Adrenal gland (tissue), 19 donors: ENCODE measurements at places on chromosomes 13 and 19. TPM values are rescaled to one million over a fixed set of nuclear protein-coding genes. Genes with fewer than 3 reads are reported as not detected.
A peak's percentile ranks its signal among the peaks of the same experiment; 100 is the strongest.

The ZNF723 gene
- total RNA-seq: not detected

DNA sequence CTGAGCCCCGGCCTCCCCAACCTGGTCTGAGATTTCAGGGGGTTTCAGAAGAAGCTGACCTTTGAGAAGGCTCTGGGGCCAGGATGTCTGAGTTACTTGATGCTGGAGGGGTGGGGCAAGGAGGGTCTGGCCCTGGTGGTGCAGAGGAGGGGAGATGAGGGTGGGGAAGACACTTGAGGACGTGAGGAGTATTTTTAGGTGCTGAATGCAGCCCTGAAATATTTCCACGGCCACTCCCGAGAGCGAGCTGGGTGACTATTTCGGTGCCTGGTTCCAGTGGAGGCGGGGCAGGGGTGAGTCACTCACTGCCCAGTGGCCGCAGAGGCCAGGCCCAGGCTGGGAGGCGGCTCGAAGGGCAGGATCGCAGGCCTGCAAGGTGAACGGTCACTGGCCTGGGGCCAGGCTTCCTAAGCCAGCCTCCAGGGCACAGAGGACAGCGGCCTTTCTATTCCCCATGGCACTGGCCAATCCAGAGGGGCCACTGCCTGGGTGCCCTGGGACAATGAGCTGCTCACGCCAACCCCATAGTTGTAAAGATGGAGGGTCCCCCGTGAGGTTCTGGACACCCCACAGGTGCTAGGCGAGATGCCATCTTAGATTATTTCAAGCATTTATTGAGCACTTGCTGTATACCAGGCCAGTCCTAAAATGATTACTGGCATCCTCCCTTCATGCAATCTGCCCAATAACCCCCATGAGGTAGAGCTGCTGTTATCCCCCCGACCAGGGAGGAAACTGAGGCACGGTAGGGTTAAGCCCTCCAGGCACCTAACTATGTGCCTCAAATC, 19.7 kb upstream of the JUND start:
- H3K4me3 ChIP-seq: no peak overlapping the region
- peak overlapping the region; percentile 81 for H3K27ac ChIP-seq
- no peaks in the 10 kb centered on the region for H3K27me3 ChIP-seq
- H3K36me3 ChIP-seq: no peaks in the 10 kb centered on the region

- no peaks in the 10 kb centered on the region for H3K4me1 ChIP-seq
- H3K4me3 ChIP-seq: no peak overlapping the region
- DNase-seq: no peak
- H3K36me3 ChIP-seq: no peaks in the 10 kb centered on the region
Measured at GRCh38 chr13:99273128-99273527, 14.9 kb upstream of the GPR18 start.

GRCh38 chr19:49690656-49691242, at the start of gene CPT1C:
CPT1C (plus strand) TSS chr19:49691116; CDS start chr19:49692253, 1,137 bp downstream.
- H3K27me3 ChIP-seq: no peaks in the 10 kb centered on the region
- DNase-seq: peak; percentile 81
- peak within 1 kb of the TSS; percentile 57 for H3K4me3 ChIP-seq
- peak within 1 kb of the TSS; percentile 48 for H3K27ac ChIP-seq

- no peak for DNase-seq
- peaks cover 12% of the 10 kb centered on the region for H3K4me1 ChIP-seq
- no peaks in the 10 kb centered on the region for H3K27me3 ChIP-seq
- H3K4me3 ChIP-seq: no peak overlapping the region
Measured at GRCh38 chr13:44146138-44146537, 227.5 kb upstream of the SERP2 start.
